Activated CD4-positive, alpha-beta T cell treated with anti-CD3 and anti-CD28 coated beads, Interleukin-2, amount 50 U/mL, for 24 hours (primary cell): ENCODE measurements at places on chromosomes 1 and 21.

DNA sequence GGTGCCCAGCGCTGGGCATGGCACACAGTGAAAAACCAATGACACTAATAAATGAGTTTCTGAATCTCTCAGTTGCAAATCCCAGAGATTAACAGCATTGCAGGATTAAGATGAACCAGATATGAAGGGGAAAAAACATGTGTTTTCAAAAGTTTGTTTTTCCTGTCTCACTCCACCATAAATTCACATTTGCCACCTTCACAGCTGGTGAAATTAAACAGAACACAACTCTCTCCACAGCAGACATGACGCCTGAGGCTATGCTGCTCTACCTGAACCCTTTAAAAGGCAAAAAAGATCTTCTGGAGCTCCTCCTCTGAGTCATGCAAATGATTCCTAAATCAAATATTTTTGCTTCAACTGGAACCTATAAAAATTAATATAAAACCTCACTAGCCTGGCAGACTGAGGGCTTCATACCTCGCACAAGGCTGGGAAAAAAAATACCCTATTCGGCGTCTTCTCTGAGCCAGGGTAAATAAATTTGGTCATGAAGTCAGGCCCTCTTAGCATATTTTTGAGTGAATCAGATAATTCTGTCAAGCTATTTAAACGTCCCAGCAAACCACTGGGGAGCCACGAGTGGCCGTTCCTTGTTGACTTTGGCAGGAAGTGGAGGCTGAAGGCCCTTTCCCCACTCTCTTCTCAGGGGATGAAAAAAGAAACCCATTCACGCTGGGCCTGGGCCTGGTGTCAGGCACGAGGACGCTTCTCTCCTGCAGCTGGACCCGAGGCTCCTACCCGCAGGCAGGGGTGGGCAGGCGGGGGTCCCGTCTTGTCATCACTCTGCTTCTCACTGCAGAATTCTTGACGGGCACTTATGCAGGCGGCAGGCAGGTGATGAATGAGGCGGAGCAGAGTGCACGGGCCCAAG lies 53.0 kb downstream of the DMRTB1 start:
- DNase-seq = no peak

DNA sequence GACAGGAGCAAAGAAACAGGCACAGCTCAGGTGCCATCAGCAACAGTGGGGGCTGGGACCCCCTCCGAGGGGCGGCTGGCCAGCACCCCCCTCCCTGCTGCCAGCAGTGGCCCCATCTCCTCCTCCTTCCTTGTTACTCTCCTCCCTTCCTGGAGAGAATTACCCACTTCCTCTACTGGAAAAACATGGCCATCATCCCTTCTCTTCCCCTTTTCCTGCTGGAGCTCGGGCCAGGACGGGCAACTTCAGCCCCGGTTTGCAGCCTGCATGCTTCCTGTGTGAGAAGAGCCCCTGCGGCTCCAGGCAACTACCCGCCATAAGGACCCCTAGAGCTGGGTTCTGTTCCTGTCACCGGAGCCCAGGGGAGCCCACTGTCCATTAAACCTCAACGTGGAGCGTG lies 17.6 kb downstream of the MEGF6 start:
- no peak for DNase-seq

DNA sequence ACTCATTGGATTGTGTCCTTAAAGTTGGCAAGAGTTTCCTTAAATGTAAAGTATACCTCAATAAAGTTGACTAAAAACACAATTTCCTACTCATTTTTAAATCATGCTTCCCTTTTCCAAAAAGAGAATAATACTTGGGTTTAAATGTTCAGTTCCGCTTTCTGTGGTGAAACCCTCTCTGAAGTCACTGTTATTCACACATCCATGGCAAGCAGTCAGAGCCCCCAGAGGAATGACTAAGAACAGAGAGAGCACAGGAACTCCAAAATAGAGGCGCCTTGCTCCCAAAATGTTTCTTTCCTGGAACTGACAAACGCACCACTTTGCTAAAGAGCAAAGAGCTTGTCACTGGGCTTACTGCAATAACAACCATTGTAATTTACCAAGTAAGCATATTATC lies 142.5 kb downstream of the TIAM1 start:
- no peak for DNase-seq

- DNase-seq = no peak
Measured at GRCh38 chr1:158771950-158772866, at the start of gene OR6N1. Gene OR6N1 (minus strand): TSS chr1:158772195. CDS start chr1:158766682, 5,513 bp downstream.

GRCh38 chr1:36157115-36157903 lies 1.3 kb downstream of the MAP7D1 start:
- no peak for DNase-seq

- no peak for DNase-seq
Measured at GRCh38 chr1:217524787-217525520, 105.9 kb downstream of the GPATCH2 start.

GRCh38 chr1:206925106-206925736 lies 3.5 kb upstream of the FCMR start:
- no peak for DNase-seq

DNA sequence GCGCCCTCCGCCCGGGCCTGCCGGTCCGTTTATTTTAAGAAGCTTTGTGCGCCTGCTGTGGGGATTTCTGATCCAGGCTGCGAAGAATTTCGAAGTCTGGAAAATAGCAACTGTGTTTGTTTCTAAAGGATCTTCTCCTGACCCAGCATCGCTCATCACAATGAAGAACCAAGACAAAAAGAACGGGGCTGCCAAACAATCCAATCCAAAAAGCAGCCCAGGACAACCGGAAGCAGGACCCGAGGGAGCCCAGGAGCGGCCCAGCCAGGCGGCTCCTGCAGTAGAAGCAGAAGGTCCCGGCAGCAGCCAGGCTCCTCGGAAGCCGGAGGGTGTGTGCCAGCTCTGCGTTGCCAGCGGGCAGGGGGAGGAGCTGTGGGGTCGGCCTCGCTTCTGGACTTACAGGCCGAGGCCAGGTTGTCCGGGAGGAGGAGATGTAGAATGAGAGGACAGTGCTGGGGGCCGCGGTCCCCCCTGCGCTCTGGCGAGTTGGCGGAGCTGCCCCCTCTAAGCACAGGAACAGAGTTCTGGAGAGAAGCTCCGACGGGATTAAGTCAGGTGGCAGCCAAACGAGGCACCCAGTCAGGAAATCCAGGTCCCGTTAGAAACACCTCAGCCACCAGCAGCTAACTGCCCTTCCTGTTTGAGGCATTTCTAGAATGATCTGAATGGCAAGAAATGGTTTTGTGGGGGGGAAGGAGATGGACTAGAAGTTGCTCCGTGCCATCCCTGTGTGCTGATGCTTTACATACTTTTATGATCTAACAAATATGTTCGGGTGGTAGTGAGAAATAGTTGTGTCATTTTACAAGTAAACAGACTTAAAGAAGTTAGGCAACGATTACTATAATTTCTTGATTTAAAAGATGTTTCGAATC lies 948 bp downstream of the TXLNA start:
- DNase-seq = no peak

DNA sequence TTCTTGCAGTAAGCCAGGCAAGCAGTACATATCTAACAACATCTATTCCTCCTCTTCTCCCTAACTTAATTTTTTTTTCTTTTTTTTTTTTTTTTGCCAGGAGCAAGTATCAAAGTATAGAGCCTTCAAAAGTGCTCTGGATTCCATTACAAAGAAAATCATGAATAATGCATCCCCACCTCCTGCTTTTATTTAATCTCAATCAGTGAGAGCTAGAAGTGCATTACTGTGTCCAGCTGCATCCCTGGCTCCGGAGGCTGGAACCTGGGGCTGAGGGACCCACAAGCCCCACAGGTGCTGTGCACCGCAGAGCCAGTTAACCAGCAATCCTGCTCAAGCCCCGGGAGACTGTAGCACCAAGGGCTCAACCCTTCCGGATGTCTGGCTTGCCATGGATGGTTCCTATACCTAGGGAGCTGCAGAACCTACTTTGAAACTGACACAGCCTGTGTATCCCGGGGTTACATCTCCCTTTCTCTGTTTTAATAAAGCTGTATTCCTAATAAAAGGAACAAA lies 455.9 kb upstream of the RUNX1 start:
- no peak for DNase-seq

DNA sequence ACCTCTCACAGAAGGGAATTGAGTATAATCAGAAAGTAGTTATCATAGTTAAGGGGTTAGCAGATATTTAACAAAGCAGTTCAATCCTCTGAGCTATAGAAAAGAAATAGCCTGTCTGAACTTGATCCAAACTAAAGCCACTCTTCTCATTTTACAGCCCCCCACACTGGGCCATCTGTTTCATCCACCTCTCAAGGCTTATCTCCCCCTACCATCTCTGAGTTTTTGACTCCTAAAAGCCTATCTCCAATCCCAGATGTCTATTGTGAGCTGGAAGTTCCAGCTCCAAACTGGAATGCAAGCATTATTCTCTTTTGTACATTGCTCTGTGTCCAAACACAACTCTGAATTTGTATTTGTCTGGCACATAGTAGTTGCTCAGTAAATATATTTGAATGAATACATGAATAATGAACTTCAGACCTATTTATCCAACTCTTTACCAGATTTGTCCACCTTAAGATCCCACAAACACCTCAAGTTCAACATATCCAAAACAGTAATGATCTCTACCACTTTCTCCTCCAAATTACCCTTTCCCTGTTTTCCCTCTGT lies 98.1 kb downstream of the PLPP3 start:
- no peak for DNase-seq

DNA sequence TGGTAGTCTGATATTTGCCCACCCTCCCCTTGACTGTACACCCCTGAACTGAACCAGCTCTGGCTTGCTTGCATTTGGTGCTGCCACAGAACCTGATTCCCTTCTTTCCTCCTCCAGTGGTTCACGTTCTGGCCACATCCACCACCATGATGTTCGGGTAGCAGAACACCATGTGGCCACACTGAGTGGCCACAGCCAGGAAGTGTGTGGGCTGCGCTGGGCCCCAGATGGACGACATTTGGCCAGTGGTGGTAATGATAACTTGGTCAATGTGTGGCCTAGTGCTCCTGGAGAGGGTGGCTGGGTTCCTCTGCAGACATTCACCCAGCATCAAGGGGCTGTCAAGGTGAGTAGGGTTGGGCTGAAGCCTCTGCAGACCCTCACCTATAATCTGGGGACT lies 1.8 kb downstream of the CDC20 start:
- no peak for DNase-seq

DNA sequence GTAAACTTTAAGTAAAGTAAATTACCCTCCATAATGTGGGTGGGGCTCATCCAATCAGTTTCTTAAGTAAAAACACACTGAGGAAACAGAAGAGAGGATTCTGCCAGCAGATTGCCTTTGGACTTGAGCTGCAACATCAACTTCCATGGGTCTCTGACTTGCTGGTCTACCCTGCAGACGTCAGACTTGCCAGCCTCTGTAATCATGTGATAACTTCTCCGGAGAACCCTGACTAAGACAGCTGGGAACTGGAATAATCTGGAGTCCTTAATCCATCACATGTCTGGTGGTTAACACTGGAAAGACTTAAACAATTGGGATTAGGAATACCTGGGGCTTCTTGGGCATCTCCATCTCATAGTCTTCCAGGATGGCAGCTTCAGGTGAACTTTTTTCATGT lies 13.2 kb upstream of the CEP350 start:
- no peak for DNase-seq

DNA sequence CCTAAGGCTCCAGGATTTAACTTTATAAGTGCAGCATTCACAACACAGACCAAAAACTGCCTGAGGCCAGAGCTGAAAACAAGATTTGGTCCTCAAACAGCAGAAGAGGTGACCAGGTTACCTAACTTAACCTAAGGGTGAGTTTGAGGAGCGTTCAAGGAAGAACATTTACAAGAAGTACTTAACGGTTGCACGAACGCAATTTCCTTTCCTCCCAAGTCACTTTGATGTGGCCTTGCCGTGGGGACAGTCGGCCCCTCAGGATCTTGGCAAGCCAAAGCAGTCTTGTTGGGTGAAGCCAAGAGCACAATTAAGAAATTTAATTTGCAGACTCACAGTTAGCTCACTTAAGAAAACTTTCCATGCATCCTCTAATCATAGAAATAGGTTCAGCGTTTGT lies 202.6 kb upstream of the COA6 start:
- DNase-seq = no peak

GRCh38 chr21:25501996-25502665 lies 105.2 kb downstream of the MRPL39 start:
- no peak for DNase-seq

- DNase-seq = no peak
Measured at GRCh38 chr1:93735722-93736121, 54.1 kb upstream of the BCAR3 start.

DNA sequence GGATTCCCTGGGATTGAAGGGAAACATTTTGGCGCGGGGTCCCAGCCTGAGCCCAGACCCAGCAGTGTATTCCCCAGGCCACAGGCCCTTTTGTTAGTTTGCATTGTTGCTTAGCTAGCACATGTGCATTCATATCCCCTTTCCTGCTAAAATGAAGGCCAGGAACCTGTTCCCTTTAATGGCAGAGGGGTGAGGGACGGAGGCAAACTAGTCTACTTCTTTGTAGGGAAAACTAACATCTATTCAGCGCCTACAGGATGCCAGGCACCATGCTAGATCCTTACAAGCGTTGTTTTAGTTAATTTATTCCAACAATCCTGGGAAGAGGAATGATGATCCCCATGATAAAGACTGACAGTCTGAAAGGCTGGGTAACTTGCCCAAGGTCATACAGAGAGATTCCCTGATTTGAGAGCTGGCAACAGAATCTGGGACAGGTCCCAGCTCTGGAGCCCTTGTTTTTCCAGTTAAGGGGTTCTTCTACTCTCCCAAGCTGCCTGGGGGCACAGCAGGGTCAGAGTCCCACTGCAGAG lies 595 bp upstream of the E2F2 start:
- DNase-seq = no peak

DNA sequence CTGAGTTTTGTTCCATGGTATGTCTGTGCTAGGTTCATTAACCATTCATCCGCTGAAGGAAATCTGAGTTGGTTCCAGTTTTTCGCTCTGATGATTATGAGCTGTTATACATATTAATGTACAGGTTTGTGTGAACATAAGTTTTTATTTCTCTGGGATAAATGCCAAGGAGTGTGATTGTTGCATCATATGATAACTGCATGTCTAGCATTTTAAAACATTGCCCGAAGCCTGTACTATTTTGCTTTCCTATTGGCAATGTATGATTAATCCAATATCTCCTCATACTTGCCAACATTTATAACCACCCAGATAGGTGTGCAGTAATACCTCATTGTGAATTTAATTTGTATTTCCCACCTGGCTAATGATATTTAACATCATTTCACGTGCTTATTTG lies 322.7 kb downstream of the ZNF326 start:
- DNase-seq = no peak

- DNase-seq = peak; percentile 16
Measured at GRCh38 chr1:233281711-233282581, 13.6 kb downstream of the PCNX2 start.

GRCh38 chr1:45585496-45586075 lies 1.7 kb downstream of the NASP start:
- DNase-seq = no peak
